Ovary (tissue), 10 donors: ENCODE measurements at places on chromosomes 13 and 19. TPM values are rescaled to one million over a fixed set of nuclear protein-coding genes. Genes with fewer than 3 reads are reported as not detected.

Gene GRWD1
- 14.8 TPM for polyA plus RNA-seq

Gene CGB5
- polyA plus RNA-seq = not detected

- H3K36me3 ChIP-seq = no peaks in the 10 kb centered on the region
- H3K4me1 ChIP-seq = peaks cover 20% of the 10 kb centered on the region
- H3K27me3 ChIP-seq = no peaks in the 10 kb centered on the region
- no peak overlapping the region for H3K4me3 ChIP-seq
- DNase-seq = no peak
Observed at GRCh38 chr13:39895254-39895653, 239.8 kb downstream of the COG6 start.

GRCh38 chr13:31043957-31044356 is 111.5 kb downstream of the TEX26 start:
- H3K4me3 ChIP-seq = no peak overlapping the region
- no peaks in the 10 kb centered on the region for H3K27me3 ChIP-seq
- H3K4me1 ChIP-seq = peaks cover 4% of the 10 kb centered on the region
- H3K36me3 ChIP-seq = no peaks in the 10 kb centered on the region
